Stimulated activated CD8-positive, alpha-beta memory T cell treated with anti-CD3 and anti-CD28 coated beads, Interleukin-15, amount 100 ng/mL, for 24 hours (primary cell): ENCODE measurements at places on chromosomes 4 and X.

DNA sequence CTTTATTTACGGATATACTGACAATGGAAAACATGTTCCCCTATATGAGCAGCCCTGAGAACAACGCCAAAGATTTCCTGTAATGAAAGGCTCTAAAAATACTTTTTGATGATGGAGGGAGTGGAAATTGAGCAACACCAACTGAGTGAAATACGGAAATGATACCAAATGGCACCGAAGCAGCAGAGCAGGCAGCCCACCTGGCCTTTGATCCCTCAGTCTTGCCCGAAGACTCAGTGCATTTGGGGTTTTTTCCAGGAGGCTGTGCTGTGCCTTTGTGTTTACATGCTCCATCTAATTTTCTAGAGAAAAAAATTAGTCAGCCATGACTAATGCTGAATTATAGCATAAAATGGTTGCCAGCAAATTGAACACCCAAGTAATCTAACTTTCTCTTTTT, 169.9 kb upstream of the RBPJ start:
- DNase-seq, result no peak

GRCh38 chrX:19602866-19603622, 87.7 kb upstream of the MAP3K15 start:
- DNase-seq, result no peak

GRCh38 chr4:89447543-89447942, 139.9 kb upstream of the GPRIN3 start:
- DNase-seq, result no peak

DNA sequence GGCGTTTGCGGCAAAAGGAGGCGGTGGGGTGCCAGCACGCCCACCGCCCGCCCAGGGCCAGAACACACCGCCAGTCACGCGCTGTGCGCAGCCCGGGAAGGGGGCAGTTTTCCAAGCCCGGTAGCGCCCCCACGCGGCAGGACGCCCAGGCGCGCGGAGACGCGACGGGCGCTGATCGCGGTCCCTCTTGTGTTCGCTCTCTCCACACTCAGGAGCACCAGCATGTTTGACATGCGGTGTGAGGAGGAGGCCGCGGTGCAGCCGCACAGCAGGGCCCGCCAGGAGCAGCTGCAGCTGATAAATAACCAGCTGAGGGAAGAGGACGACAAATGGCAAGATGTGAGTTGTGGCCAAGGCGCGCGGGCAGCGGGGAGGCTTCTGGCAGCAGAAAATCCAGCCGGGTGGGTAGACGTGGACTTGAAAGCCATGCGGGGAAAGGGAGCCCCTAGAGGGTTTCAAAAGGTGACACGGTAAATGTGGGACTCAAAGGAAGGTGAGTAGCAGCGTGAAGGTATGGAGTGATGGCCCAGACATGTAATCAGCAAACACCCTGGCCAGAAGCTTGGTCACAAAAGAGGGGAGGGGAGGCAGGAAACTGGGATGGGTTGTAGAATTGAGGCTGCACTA, 104.1 kb downstream of the PHOX2B start:
- DNase-seq, result no peak

- DNase-seq, result no peak
These were observed 16.6 kb downstream of the COQ2 start for GRCh38 chr4:83267830-83268475.

DNA sequence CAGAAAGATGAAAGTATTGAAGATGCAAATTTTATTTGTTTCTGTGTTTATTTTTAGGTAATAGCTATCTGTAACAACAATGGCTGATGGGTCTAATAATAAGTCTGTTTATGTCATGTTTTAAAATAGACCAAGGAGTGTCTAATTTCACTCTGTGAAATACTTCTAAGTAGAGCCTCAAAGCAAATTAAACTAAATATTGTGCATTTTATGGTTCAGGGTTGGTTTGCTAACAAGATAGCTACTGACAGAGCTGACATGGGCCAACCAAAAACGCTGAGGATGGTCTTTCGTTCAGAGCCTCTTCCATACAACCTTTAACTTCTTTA, 437.6 kb upstream of the CTSO start:
- no peak for DNase-seq

- DNase-seq, result no peak
These were observed 249.1 kb downstream of the DCLK2 start for GRCh38 chr4:150327262-150327780.

GRCh38 chr4:140756319-140757231, at the start of gene TBC1D9:
TSS of gene TBC1D9 (minus strand) at chr4:140756385. CDS start at chr4:140756045, 340 bp downstream.
- DNase-seq, result no peak

GRCh38 chr4:181870326-181870725, 372.9 kb upstream of the TENM3 start:
- no peak for DNase-seq

DNA sequence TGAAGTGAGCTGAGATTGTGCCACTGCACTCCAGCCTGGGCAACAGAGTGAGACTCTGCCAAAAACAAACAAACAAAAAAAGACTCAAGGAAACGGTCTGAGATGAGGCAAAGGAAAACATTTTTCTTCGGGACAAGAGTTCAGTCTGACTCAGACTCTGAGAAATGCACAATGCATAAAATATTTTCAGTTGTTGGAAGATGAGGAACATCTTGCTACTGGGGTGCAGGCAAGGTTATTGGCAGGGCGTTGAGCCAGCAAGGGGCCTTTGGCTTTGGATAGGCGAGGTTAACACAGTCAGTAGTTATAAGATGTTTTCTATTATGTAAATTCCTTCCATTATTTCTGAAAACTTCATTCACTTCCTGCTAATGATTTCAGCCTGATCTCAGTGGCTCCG, 96.1 kb upstream of the VCX start:
- DNase-seq, result no peak

- DNase-seq, result no peak
These were observed 94.5 kb upstream of the IQCM start for GRCh38 chr4:149910177-149910576.

- DNase-seq, result no peak
These were observed 136.4 kb downstream of the HHIP start for GRCh38 chr4:144782345-144782744.

DNA sequence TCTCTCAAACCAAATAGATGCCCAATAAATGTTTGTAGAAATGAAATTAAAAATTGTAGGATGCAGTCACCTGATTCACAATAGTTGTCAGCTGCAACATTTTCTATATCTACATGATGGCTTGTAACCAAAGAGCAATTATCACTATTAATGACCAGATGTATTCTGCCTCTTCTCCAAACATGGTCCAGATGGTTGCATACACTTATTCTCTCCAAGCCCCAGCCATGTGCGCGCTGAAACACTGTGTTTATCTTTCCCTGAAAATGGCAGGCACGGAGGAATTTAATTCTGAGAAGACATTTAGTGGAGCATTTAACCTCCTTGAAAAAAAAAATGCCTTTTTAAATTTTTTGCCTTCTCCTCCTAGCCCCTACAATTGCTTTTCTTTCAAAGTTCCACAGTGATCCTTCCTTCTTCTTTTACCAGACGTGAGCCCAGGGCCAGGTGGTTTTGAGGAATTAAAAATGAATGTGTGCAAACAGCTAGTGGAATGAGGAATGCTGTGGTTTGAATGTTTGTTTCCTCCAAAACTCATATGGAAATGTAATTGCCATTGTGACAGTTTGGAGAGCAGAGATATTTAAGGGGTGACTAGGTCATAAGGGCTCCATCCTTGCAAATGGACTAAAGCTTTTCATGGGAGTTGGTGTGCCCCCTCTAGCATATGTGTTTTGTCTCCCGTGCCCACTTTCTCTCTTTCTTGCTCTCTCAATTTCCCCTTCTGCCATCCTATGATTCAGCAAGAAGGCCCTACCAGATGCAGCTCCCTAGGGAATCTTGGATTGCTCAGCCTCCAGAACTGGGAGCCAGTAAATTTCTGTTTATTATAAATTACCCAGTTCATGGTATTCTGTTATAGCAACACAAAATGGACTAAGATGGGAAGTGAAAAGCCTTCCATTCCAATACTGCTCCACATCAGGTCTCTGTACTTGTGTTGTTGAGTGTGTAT, 136.0 kb downstream of the GABRB1 start:
- no peak for DNase-seq

DNA sequence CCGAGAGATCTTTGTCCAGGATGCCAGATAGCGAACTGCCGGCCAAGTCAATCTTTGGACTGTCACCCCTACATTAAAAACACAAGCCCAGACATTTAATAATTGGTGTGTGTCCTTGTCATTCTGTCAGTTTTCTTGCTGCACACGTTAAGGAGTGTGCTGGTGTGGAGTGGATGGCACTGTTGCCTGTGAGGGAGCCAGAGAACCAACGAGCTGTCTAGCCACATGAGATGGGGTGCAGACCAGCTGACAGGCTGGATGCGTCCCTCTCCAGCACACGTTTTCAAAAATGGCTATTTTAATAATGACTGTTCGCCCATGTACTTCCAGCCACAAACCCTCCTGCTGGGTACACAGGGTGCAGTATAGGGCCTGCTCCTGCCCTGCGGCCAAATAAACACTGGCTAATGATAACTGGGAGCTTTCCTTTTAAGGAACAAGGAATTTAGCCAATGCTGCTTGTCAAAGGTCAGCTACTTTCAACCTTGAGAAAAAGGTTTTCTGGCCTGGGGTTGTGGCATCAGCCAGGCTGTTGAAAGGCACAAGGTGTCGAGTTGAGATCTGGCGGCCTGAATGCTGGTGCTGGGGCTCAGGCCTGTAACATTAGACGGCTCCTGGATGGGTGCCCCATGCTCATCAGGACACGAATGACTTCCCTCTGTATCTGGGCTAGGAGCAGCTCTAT, 54.0 kb upstream of the MAP3K15 start:
- DNase-seq, result no peak

GRCh38 chr4:168923526-168924194, 86.4 kb downstream of the CBR4 start:
- DNase-seq, result no peak

GRCh38 chr4:10944321-10944720, 259.8 kb upstream of the CLNK start:
- DNase-seq, result no peak

DNA sequence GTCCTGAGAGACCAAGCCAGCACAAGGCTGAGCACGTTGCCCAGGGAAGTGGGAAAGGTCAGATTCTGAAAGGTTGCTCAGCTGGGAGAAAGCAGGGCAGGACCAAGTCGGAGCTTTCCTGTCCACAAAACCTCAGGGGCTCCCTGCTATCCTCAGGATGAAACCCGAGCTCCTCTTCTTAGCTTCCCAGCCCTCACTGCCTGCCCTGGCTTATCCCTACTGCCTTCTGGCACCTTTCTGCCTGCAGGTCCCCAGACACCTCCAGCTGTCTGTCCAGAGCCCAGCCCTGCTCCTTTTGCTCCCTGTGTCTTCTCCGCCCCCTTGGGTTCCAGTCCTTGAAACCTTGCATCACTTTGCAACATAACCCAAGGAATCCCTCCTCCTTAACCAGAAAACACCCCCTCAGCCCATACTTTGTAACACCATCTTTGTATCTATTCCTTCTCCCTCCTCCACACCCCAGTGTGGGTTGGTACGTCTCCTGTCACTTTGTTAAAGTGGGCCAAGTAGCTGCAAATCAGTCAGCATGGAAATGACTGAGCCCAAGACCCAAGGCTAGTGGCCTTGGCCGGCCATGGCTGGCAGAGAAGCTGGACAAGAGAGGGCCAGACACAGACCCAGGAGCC, 20.0 kb upstream of the PRRG3 start:
- DNase-seq, result no peak

- DNase-seq, result no peak
These were observed 1.4 kb upstream of the WDR13 start for GRCh38 chrX:48595929-48596328.

DNA sequence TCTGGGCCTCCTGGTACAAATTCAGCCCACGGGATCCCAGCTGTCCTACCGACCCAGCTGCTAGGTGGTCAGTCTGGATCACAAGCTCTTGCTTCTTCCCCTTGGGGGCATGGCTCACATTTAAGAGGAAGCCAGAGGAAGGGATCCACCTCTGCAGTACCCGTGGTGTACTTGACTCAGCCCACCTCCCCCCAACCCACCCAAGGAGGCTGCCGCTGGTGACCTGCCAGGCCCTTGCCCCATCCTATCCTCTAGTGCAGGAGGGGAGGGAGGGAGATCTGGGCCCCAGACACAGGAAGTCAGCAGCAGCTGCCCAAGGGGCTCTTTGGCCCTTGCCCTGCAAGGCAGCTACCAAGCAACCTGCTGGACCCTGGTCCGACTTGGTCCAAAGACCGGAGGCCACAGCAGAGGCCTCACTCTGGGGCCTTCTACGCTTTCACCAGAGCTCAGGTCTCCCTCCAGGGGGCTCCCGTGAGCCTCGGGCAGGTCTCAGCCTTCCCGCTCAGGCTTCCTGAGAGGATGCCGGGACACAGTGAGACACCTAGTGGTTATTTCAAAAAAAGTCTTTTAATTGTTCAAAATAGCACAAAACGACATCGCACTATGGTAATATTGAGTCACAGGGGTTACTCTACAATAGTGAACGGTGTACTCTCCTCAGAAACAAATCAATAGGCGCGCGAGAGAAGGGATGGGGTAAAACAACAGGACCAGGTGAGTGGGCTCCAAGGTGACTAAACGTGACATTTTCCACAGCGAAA, 2.7 kb upstream of the RENBP start:
- no peak for DNase-seq

DNA sequence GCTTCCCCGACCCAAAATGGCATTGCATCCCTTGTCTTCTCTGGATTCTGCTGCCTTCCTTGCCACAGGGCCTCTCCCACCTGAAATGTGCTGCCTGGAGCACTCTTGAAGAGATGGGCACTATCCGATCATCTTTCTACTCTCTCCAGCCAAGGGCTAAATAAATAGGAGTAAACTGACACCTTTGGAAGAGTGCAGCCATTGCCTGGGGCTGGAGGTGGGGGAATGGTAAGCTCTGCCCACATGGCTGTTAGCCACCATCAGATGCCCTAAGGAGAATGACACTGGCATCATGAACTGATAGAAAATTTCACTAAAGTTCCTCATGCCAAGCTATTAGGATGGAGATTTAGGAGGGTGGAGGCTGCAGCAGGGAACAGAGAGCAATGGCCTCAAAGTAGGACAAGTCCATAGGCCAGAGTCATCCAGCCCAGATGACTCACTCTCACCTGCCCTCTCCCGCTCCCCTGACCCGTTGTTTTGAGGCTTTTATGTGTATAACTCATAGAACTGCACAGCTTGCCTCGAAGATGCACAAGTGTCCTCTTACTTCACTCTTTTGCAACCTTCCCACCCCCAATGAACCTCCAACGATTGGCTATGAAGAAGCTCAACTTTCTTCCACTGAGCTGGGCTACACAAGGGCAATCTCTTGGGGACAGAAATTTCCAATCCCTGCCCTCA, 822 bp upstream of the PFKFB1 start:
- DNase-seq, result no peak

GRCh38 chrX:40806513-40807220, 71.3 kb upstream of the MED14 start:
- DNase-seq, result no peak

DNA sequence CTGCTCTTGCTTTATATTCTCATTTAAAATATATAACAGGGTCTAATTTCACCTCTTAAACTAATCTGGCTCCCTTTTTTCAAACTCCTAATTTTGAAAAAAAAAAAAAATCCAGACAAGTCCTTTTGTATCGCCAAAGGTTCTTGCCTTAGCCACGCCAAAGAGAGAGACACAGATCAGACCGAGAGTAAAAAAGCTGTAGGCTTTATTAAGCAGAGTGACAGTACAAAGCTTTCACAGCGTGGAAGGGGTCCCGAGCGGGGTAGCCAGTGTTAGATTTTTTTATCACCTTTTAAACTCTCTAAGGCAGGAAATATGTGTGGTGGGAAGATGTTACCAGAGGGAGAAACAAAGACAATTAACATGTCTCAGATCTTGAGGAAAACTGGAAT, 54.1 kb downstream of the PAGE2 start:
- no peak for DNase-seq

- DNase-seq, result no peak
These were observed 98.1 kb downstream of the ADGRL3 start for GRCh38 chr4:61298178-61298740.
